ENCODE measurements at places on chromosomes 6 and 20. TPM values are rescaled to one million over a fixed set of nuclear protein-coding genes. Genes with fewer than 3 reads are reported as not detected.
A peak's percentile ranks its signal among the peaks of the same experiment; 100 is the strongest.

Gene HRH3
- not detected for total RNA-seq

Gene BLOC1S5
- 22.0 TPM for total RNA-seq

Gene KCNB1
- not detected for total RNA-seq

Gene SLC44A4
- not detected for total RNA-seq

Gene RSPO4
- total RNA-seq, result not detected

Gene ERVFRD-1
- not detected for total RNA-seq

Gene NR2E1
- total RNA-seq, result 0.03 TPM

Gene NHLRC1
- 1.3 TPM for total RNA-seq

Gene SNX9
- total RNA-seq, result 27.4 TPM

Gene TENT5A
- 12.0 TPM for total RNA-seq

Gene MAVS
- total RNA-seq, result 21.5 TPM

Gene COQ3
- 13.1 TPM for total RNA-seq

Gene ADTRP
- 0.58 TPM for total RNA-seq

Gene BPIFA1
- total RNA-seq, result not detected

Gene FOXC1
- total RNA-seq, result 16.0 TPM

GRCh38 chr20:63549019-63549418, 1.5 kb upstream of the SRMS start:
- DNase-seq, result no peak
- no peak overlapping the region for H3K4me3 ChIP-seq
- no peak overlapping the region for H3K27ac ChIP-seq
- no peaks in the 10 kb centered on the region for H3K36me3 ChIP-seq
- H3K27me3 ChIP-seq, result peaks cover 37% of the 10 kb centered on the region

- no peak overlapping the region for H3K27ac ChIP-seq
- no peak overlapping the region for H3K4me3 ChIP-seq
- no peaks in the 10 kb centered on the region for H3K27me3 ChIP-seq
- H3K36me3 ChIP-seq, result no peaks in the 10 kb centered on the region
- no peaks in the 10 kb centered on the region for H3K4me1 ChIP-seq
Observed at GRCh38 chr20:31644701-31645100, 7.0 kb downstream of the COX4I2 start.

- H3K36me3 ChIP-seq, result no peaks in the 10 kb centered on the region
- H3K27ac ChIP-seq, result no peak overlapping the region
- no peak for DNase-seq
- H3K27me3 ChIP-seq, result no peaks in the 10 kb centered on the region
- H3K4me3 ChIP-seq, result no peak overlapping the region
- peaks cover 9% of the 10 kb centered on the region for H3K4me1 ChIP-seq
Observed at GRCh38 chr6:69792292-69792691, 4.5 kb downstream of the LMBRD1 start.

DNA sequence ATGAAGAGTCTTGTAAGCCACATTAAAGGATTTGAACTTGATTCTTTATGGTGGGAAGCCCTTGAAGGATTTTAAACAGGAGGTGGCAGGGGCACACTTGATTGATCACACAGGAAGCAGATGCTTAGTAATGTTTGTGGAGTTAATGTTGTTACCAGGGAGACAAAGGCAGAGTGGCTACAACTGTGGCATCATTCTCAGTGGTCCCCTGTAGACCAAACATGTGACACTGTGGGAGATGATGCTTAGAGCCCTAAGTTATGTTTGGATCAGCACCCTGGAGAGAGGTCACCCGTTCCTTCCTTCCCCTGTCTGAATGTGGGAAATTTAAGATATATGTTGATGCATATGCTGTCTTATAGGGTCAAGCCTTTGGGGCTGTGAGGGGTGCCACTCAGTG, 53.2 kb downstream of the EIF2S2 start:
- no peaks in the 10 kb centered on the region for H3K4me1 ChIP-seq
- no peak for DNase-seq
- no peaks in the 10 kb centered on the region for H3K27me3 ChIP-seq
- no peak overlapping the region for H3K27ac ChIP-seq

DNA sequence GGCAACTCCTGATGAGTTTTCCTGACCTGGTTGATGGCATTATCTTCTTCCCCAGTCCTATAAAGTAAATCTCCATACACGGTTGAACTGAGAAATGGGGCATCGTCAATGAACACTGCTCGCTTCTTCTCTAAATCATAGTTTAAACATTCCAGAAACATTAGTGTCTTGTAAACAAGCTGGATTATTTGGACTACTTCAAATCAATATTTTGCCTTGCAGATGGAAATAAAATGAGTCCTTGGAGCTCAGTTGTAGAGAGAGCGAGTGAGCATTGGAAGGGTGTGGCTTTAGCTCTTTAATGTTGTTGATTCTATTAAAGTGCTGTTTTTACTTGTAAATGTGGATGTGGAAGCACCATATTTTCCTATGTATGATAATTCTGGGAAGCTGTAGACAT, 18.4 kb downstream of the C6orf89 start:
- peak overlapping the region; percentile 26 for H3K27ac ChIP-seq
- H3K27me3 ChIP-seq, result no peaks in the 10 kb centered on the region
- peaks cover 52% of the 10 kb centered on the region for H3K36me3 ChIP-seq
- no peak overlapping the region for H3K4me3 ChIP-seq
- peaks cover 44% of the 10 kb centered on the region for H3K4me1 ChIP-seq
- DNase-seq, result peak; percentile 48

DNA sequence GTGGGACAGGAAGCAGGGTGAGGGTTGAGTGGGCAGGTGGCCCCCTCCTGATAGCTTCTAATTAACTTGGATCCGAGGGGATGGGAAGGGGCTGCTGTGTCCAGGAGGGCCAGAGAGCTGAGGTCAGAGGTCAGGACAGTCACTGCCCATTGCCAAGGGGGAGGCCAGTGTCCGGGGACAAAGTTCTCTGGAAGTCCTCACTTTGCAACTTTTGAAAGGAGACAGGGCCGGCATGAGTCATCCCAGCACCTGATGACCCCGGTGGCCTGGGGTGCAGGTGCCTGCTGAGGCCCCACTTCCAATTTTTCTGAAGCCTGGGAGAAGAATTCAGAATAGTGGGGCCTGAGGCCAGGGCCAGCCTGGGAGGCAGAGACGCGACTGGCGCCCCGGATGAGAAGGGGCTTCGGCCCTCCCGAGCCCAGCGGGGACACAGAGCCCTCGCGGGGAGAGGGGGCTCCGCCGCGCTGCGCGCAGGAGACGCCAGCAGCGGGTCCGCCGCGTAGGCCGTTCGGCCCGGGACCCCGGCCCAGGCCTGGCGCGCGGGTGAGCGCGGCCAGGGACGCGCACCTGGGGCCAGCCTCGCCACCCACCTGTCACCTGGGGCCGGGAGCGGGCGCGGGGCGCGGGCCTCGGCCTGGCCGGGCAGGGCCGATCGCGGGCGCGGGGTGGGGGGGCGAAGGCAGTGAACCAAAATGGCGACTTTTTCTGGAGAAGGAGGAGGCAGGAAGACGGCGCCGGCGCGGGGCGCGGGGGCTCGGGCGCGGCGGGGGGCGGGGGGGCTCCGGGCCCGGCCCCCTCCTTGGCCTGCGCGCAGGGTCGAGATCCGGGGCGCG, 586 bp downstream of the ZNF512B start:
- no peak overlapping the region for H3K27ac ChIP-seq
- no peak for DNase-seq
- H3K4me3 ChIP-seq, result peak overlapping the region; percentile 75
- no peaks in the 10 kb centered on the region for H3K27me3 ChIP-seq
- peaks cover 21% of the 10 kb centered on the region for H3K4me1 ChIP-seq
- peaks cover 41% of the 10 kb centered on the region for H3K36me3 ChIP-seq

DNA sequence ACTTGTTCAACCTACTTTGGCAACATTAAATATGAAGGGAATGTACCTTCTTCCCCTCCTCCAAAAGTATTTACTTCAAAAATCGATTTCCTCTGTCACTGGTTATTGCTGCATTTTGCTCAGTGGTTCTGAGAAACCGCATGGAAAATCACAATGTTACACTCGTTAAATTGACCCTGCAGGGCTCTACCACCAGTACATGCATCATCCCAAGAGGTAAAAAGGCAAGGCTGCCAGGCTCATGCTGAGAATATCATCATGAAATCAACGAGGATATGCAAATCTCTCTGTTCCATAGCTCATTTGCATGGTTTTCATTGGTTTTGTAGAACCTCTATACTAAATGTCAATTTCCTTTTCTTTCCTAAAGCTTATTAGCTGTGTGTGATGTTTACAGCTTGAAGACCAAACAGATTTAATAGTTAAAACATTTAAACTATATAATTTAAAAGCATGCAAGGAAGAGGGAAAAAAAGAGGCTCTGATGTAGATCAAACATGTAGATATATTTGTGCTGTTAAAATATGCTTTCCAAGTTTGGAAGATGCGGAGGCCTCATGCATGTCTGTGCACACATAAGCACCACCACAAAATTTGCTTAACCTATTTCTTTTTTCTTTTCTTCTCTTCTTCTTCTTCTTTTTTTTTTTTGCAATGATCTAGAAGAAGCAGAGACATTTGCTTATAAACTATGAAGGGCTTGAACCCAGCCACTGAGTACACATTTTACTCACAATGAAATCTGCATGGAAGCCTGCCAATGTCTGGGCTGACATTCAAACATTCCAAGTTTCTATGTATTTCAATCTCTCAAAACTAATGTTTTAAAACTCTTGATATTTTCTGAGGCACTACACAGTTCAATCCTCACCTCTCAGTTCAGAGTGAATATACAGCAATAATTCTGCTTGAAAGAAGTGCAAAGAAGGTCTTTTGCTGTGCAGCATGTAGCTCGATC, 194.0 kb downstream of the GMPR start:
- no peak for DNase-seq
- no peaks in the 10 kb centered on the region for H3K27me3 ChIP-seq
- H3K27ac ChIP-seq, result no peak overlapping the region
- no peak overlapping the region for H3K4me3 ChIP-seq
- H3K4me1 ChIP-seq, result peaks cover 8% of the 10 kb centered on the region

DNA sequence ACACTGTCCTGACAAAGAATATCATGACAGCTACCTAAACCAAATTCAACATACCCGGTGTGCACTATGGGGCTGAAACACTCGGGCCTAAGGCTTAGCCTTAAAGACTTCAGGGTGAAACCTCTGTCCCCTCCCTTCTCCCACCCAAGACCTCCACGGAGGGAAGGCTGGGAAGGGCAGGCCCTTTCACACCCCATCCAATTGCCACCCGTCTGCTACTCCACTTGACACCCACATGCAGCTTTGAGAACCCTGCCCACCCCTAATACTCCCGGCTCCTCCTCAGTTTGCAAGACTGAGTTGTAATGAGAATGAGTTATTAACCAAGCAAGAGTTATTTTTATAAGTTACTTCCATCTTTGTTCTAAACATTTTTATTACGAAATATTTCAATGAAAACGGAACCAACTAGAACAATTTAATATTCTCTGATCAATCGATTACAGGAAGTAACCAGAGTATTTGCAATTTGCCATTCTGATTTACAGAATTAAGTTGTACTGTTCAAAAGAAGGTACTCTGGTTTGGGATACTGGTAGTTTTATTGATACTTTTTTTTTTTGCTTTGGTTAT, 3.7 kb downstream of the TAF4 start:
- H3K27me3 ChIP-seq, result no peaks in the 10 kb centered on the region
- no peak overlapping the region for H3K4me3 ChIP-seq
- H3K36me3 ChIP-seq, result peaks cover 18% of the 10 kb centered on the region
- no peak overlapping the region for H3K27ac ChIP-seq
- DNase-seq, result no peak

DNA sequence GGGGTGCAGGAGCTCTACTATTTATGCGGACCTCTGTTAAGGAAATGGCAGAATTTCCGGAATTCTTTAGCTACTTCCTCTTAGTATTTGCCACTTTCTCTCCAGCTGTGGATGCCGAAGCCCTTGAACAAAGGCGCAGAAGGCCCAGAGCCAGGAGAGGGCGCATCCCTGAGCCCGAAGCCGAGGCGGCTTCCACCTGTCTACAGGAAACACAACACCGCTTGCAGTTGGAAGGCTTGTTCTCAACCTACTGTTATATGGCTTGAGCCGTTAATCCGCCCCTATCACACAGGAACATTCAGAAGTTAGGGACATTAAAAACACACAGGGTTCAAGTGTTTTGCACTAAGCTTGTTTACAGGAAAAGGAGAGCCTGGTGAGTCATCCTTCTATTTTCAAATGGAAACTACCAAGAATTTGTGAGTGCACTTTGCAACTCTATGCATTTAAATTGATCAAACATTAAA, 417.1 kb downstream of the BCKDHB start:
- no peak for DNase-seq
- no peaks in the 10 kb centered on the region for H3K27me3 ChIP-seq
- no peaks in the 10 kb centered on the region for H3K36me3 ChIP-seq
- no peak overlapping the region for H3K27ac ChIP-seq

GRCh38 chr6:151034825-151035781, 169.6 kb downstream of the MTHFD1L start:
- H3K4me1 ChIP-seq, result peaks cover 27% of the 10 kb centered on the region
- no peak overlapping the region for H3K4me3 ChIP-seq
- H3K27me3 ChIP-seq, result no peaks in the 10 kb centered on the region

DNA sequence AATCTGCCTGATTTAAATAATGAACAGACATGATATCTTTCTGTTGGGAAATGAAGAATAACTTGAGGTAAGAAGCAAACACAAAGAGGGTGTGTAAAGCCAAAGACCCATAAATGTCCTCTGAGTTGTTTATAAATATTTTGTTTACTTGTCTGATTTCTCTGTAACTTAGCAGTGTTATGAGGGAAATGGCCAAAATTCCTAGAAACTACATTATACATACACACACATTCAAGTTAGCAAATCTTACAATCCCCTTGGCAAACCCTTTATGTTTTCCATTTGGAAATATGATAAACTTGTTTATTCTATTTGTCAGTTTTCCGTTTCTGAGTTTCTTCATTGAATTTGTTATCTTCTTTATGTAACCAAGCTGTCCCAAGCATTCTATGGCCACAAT, 81.4 kb upstream of the TCF21 start:
- DNase-seq, result no peak
- H3K4me3 ChIP-seq, result no peak overlapping the region
- no peaks in the 10 kb centered on the region for H3K36me3 ChIP-seq
- no peaks in the 10 kb centered on the region for H3K27me3 ChIP-seq

DNA sequence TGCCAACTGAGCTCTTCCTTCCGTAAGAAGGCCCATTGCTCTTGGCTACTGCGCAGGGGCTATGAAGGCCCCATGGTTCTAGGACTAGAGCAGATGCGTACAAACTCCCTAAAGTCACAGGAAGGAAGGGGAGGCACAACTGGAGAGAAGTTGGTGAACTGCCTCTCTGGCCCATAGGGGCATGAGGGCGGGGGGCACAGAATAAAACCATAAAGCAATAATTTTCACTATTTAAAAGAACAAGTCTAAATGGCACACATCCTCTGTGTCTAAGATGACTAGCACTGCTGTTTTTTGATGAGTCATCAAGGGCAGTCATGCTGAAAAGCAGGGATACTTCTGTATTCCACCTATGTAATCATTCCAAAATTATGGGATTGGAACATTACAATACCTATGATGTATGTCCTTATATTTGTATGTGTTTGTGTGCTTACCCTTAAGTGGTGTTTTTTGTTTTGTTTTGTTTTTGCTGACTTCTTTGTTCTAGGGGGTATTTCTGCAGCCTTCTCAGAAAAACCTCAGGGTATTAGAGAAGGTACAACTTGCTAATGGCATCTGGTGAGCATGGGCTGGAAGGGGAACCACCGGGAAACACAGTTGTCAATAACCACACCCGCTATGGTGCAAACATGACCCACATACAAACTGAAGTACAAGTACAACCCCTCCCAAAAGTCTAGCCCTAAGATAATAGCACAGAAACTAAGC, 36.9 kb downstream of the B4GALT5 start:
- no peaks in the 10 kb centered on the region for H3K36me3 ChIP-seq
- peaks cover 49% of the 10 kb centered on the region for H3K4me1 ChIP-seq
- H3K27me3 ChIP-seq, result no peaks in the 10 kb centered on the region
- no peak overlapping the region for H3K27ac ChIP-seq

GRCh38 chr6:13290335-13290734, 38.0 kb downstream of the TBC1D7 start:
- no peak overlapping the region for H3K4me3 ChIP-seq
- peaks cover 13% of the 10 kb centered on the region for H3K36me3 ChIP-seq
- no peak for DNase-seq
- H3K27me3 ChIP-seq, result no peaks in the 10 kb centered on the region
- H3K27ac ChIP-seq, result no peak overlapping the region
- no peaks in the 10 kb centered on the region for H3K4me1 ChIP-seq

All from SJSA1 (cell line).